ENCODE measurements at places on chromosomes 1 and 21.

- DNase-seq: no peak
Measured at GRCh38 chr21:35850542-35851103, 209.7 kb downstream of the SETD4 start.

GRCh38 chr1:226732856-226733291, 6.2 kb downstream of the ITPKB start:
- DNase-seq: no peak

DNA sequence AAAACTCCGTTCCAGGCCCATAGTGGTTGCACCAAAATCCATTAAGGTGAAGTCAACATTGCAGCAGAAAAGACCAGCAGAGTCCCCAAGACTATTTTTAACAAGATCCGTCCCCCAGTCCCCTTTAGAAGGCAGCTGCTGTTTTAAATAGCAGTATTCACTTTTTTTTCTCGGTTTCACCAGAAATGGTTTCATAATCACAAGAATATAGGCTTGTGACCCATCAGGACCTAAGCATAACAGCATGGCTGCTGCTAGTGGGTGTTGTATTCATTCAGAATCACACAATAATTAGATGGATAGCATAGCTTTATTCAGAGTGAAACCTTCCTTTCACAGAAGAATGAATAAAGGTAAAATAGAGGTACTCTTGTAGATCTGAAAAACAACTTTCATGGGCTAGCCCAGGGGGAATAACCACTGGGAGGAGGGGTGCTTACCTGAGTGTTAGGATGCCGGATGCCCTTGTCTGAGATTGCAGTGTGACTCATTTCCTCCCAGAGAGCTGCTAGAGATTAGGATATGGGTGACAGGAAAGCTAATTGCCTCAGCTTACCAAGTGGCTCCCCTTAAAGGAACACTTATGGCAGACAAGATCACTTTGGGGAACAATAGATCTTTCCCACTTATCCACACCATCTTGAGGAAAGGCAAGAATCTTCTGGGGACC, 35.0 kb downstream of the ACKR1 start:
- DNase-seq: no peak

DNA sequence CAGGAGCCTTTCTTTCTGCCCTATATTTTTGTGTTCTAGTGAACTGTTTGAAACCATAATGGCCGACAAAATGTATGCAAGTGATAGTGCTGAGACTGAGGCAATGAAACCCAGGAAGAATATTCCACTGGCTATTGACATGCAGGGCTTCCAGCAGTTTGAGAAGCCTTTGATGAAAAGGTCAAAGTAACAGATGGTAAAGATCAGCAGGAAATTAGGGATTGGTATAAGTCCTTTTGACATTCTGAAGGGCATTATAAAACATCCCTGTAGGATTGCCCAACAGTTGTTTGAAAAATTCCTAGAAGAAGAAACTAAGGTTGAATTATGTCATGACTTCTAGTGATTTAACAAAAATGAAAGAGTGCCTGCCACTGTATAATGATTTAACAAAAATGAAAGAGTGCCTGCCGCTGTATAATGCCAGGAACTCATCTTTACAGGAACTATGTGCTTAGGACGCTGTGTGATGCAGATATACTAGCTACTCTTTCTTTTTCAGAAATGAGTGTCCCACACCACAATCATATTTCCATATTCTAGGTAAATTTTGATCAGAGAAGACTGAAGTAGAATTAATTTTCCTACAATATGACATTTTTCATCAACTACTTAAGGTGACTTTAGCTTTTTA, 283.9 kb upstream of the ST6GALNAC5 start:
- DNase-seq: no peak

- peak; percentile 69 for DNase-seq
Measured at GRCh38 chr1:9196129-9197040, 38.2 kb upstream of the H6PD start.

- DNase-seq: no peak
Measured at GRCh38 chr21:23921670-23922418, 1685.4 kb downstream of the MRPL39 start.

DNA sequence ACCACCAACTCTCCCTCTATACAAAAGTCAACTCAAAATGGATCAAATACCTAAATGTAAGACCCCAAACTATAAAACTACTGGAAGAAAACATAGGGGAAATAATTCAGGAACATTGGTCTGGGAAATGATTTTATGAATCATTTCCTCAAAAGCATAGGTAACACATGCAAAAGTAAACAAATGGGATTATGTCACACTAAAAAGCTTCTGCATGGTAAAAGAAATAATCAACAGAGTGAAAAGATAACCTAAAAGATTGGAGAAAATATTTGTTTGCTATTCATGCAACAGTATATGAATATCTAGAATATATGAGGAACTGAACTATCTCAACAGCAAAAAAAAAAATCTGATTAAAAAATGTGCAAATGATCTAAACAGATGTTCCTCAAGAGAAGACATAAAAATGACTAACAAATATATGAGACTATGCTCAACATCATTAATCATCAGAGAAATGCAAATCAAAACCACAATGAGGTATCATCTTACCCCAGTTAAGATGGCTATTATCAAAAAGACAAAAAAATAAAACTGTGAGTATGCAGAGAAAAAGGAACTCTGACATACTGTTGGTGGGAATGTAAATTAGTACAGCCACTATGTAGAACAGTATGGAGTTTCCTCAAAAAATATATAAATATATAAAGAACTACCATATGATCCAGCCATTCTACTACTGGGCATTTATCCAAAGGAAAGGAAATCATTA, 47.8 kb downstream of the VCAM1 start:
- no peak for DNase-seq

GRCh38 chr1:193412748-193413147, 226.3 kb upstream of the B3GALT2 start:
- DNase-seq: no peak

- DNase-seq: no peak
Measured at GRCh38 chr1:150560576-150561253, 11.5 kb downstream of the ADAMTSL4 start.

GRCh38 chr1:36889478-36890226, 144.7 kb downstream of the GRIK3 start:
- DNase-seq: no peak

- no peak for DNase-seq
Measured at GRCh38 chr1:96416701-96417444, 304.7 kb upstream of the PTBP2 start.

DNA sequence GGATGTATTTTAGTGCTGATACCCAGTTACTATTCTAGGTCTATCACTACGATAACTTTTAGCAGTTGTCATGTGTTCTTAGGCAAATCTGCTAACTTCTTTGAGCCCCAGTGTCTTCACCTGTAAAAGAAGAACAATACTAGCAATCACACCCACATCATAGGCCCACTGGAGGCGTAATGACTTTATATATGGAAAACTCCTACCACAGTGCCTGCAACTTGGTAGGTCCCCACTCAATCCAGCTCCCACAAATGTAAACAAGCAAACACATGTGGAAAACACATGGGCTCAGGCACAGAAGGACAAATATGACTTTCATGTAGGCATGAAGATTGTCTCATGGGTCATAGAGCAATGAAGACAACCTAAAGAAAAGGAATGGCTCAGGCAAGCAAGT, 115.8 kb downstream of the TBX19 start:
- DNase-seq: no peak

DNA sequence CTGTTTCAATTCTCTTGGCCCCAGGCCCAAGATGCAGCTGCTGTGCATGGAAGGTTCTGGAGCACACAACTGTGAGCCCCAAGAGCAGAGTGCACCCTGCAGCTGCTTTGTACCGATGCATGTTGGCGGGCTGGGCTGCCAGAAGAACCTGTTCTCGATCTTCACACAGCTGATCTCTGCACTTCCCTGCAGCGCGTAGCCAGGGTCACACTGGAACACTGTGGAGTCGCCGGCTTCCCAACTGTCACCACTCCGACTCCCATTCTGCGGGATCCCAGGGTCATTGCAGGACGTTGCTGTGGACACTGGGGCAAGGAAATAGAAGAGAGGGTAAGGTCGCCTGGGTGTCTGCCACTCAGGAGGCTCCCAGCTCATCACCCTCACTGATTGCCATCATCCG, 185.4 kb downstream of the ZSCAN20 start:
- DNase-seq: no peak

DNA sequence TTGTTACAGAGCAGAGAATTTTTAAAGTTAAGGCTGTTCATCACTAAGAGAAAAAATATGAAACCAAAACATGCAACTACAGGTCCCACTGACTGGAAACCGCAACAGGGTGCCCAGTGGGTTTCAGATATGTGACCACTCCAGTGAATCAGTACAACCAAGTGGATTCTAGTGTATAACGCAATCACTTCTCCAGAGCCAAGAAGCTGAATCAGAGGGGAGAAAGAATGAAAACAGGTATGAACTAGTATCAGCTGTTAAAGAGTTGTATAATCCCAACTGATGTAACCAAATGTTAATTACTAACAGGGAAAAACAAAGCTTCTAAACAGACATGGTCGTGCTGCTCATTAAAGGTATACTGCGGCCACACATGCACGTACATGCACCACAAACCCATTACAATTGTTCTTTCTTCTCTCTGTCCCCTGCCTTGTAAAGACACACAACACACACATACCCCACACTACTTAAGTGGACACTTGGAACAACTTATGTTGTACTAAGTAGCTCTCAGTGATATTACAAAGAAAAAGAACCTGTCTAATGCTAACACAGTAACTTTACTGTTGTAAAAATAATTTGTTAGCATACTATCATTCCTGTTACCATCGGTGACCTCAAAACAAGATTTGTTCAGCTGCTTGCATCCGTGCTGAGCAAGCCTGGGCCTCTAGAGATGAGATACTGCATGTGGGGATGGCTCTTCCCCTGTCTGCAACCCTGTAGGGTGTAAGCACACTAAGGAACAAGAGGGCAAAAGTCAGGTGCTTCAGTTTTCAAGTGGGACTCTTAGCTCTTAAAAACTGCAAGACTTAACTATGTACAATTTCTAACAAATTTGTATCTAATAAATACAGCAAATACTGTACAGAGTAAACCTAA, 74.2 kb downstream of the PTPN14 start:
- no peak for DNase-seq

- no peak for DNase-seq
Measured at GRCh38 chr21:39065917-39066316, 117.3 kb downstream of the PSMG1 start.

DNA sequence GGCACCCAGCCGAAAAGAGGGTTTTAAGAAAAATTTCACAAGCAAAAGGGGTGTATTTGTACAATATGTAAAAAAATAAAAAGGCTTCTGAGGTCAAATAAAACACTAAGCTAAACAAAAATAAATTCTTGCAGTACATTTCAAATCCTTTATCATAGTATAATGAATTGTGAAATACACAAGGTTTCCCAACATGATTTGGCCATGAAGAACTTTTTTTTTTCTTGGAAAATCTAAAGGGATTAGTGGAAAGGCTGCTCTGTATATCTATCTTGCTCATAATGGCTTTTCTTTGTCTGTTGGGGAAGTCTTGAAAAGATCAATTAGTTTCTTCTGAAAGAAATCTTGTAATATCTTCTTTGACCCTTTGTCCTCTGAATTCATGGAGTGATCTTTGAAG, 593.4 kb downstream of the PLPP3 start:
- no peak for DNase-seq

- DNase-seq: no peak
Measured at GRCh38 chr1:208336137-208336518, 91.9 kb upstream of the PLXNA2 start.

DNA sequence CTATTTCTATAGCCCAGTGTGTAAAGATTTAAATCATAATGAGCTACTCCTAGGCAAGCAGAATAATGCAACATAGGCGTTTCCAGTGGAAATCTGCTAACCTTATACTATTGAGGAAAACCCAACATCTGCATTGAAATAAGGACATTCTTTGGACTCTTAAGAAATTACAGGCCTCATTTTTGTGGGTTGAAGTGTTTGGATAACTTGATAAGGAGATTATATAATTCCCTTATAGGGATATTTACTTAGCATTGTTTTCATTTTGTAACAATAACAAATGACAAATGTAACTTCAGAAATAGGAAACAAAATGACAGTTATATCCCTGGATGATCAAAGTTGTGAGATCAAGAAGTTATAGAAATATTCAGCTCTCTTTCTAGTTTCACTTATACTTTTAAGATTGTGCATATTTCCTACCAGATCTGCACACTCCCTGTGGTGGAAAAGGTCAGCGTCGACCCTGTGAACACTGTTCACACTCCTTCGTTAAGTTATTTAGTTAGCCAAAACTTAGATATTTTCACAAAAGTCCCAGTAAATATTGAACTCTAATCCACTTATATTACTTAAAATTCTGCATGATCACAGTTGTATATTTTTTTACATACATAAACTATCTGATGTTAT, 284.4 kb upstream of the C1orf105 start:
- no peak for DNase-seq

GRCh38 chr21:43328185-43328957, 98.6 kb downstream of the SIK1 start:
- no peak for DNase-seq

DNA sequence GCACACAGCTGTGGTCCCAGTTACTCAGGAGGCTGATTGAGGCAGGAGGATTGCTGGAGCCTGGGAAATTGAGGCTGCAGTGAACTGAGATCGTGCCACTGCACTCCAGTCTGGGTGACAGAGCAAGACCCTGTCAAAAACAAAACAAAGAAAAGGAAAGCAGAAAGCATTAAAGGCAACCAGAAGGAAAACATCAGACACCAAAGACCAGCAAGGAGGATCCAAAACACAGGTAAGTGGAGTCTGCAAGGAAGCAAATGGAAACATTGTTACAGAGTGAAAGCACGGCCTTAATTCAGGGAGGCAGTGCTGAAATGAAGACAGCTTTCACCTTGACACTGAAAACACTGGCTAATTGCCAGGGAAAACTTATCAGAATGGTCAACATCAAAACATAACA, 40.8 kb downstream of the CFAP74 start:
- no peak for DNase-seq

GRCh38 chr1:11874624-11875023, 15.9 kb upstream of the NPPB start:
- no peak for DNase-seq

GRCh38 chr1:240765732-240766363, 153.9 kb upstream of the GREM2 start:
- no peak for DNase-seq

GRCh38 chr1:204659056-204659455, 26.5 kb downstream of the LRRN2 start:
- DNase-seq: no peak

DNA sequence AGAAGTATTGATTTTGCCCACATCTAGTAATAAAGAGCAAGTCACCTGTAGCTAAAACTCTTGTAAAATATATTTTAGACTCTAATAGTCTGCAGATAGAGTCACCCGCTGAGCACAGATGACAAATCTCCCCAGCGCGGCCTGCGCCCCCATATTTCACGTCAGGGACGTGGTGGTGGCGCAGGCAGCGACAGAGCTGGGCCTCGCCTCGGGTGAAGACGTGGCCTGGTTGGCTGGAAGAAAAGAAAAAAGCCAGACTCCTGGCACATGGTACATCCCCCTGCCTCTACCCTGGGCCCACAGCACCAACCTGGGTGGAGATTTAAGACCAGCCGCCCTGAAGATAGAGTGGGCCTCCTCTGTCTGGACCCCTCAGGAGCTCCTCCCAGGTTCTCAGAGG, 6.0 kb upstream of the DMBX1 start:
- no peak for DNase-seq

GRCh38 chr1:21624571-21625389, 44.4 kb downstream of the RAP1GAP start:
- DNase-seq: no peak

GRCh38 chr21:29520171-29520570, 221.4 kb downstream of the BACH1 start:
- DNase-seq: no peak

Data from T1000 (cell line).